Activated CD4-positive, alpha-beta T cell treated with anti-CD3 and anti-CD28 coated beads, Interleukin-2, amount 50 U/mL, for 24 hours (primary cell): ENCODE measurements at places on chromosomes 3 and 15.
A peak's percentile ranks its signal among the peaks of the same experiment; 100 is the strongest.

GRCh38 chr3:192819001-192819569, 91.7 kb upstream of the FGF12 start:
- no peak for DNase-seq

DNA sequence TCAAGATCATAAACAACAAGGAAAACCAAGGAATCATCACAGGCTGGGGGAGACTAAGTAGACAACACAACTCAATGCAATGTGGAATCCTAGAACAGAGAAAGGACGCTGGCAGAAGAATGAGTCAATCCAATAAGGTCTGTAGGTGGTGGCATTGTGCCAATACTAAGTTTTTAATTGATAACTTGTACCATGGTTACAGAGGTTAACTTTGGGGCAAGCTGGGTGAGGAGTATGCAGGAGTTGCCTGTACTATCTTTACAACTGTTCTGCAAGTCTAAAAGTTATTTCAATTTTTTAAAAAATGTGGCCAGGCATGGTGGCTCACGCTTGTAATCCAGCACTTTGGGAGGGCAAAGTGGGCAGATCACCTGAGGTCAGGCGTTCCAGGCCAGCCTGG, 46.2 kb downstream of the RORA start:
- DNase-seq, result no peak

DNA sequence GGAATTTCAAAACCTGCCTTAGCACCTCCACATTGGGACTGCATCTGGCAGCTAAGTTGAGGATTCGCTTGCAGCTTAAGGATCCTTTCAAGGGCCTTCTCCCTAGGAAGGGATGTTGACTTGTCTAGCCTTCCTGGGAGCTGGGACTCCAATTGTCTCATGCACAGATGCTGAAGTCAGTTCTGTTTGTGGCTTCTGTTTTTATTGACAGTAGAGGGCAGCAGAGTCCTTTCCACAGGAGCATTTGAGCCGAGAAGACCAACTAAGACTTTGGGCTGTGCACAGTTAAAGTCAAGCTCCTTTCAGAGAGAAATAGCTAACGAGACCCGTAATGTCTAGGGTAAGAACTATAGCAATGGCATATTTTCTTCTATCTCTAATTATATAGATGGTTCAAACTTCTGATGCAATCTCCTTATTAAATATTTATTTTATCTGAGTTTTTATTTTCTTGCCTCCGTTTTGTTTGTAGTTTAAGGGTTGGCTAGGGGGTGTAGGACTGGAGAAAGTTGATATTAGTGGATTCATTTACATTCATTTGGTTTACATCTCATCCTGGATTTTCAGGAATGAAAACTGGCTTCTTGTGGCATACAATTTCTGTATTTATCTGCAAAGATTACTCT, 59.7 kb upstream of the KBTBD8 start:
- peak; percentile 40 for DNase-seq

DNA sequence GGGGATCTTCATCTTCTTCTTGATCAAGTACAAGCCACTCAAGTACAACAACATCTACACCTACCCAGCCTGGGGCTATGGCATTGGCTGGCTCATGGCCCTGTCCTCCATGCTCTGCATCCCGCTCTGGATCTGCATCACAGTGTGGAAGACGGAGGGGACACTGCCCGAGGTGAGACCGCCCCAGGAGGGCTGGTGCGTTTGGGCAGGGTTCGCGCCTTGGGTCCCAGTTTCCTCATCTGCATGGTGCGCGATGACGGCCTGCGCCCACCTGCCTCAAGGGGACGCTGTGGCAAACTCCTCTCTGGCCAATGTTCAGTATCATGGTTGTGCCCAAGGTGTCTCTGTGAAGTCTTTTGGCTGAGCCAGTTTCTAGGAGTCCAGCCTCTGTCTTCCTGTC, 57.5 kb upstream of the SLC6A1 start:
- DNase-seq, result no peak

DNA sequence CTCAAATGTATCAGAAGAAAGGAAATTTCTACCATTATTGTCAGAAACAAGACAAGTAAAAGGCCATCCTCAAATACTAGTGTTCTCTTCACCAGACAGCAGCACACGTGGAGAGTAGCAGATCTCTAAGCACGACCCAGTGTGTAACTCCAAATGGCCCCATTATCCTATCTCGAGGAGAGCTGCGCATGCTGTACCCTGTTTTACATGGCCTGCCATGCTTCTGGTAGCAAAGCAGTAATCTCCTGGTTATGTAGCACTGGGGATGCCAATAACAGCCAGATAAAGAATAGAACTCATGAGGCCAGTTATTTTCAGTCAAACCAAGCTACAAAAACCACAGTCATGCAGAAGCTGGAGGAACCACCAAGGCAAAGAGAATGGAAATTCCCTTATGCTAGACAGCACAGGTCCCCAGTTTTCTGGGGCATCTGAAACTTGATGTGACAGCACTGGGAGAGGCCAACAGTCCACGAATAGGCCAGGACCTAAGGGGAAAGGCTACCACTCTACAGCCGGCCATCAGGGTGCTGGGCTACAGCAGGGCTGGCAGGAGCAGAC, 73.0 kb downstream of the LIPC start:
- no peak for DNase-seq

GRCh38 chr3:47193871-47194859, 30.3 kb upstream of the SETD2 start:
- no peak for DNase-seq

GRCh38 chr3:13279532-13279910, 140.6 kb downstream of the NUP210 start:
- no peak for DNase-seq

GRCh38 chr3:181442066-181442465, 269.7 kb upstream of the SOX2 start:
- DNase-seq, result no peak
